ENCODE measurements at places on chromosomes 13 and 19. TPM values are rescaled to one million over a fixed set of nuclear protein-coding genes. Genes with fewer than 3 reads are reported as not detected.
A peak's percentile ranks its signal among the peaks of the same experiment; 100 is the strongest.

The TMIGD2 gene
- not detected for total RNA-seq

The FBXO27 gene
- total RNA-seq = 13.7 TPM

DNA sequence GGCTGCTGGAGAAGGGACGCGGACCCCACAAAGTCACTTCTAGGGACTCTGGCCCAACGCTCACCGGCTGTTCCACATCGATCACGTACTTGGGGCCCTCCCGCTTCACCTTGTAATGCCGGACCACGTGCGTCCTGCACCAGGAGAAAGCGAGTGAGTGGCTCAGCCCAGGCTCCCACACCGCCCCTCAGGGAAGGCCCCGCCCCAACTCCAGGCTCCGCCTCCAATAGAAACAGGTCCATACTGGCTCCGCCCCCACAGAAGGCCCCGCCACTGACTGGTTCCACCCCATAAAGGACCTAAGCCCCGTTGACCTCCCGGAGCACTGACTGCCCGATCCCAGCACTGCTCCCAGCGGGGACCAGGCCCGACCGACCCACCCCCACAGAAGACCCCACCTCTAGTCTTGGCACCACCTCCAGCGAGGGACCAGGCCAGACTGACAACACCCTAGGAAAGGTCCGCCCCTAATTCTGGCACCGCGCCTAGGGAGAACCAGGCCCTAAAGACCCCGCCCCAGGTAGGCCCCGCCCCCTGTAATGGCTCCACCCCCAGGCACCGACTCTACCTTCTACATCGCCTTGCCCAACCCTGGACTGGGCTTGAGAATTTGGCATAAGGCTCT, 11.3 kb downstream of the STAP2 start:
- H3K36me3 ChIP-seq = no peaks in the 10 kb centered on the region
- peak; percentile 58 for DNase-seq
- no peak overlapping the region for H3K27ac ChIP-seq
- peak overlapping the region; percentile 47 for H3K4me3 ChIP-seq

- peaks cover 5% of the 10 kb centered on the region for H3K4me1 ChIP-seq
- peak overlapping the region; percentile 31 for H3K4me3 ChIP-seq
- no peaks in the 10 kb centered on the region for H3K27me3 ChIP-seq
- DNase-seq = peak; percentile 27
These were observed 11.0 kb downstream of the ZNF835 start for GRCh38 chr19:56660381-56661107.

The CERS1 gene
- total RNA-seq = 3.3 TPM

- no peaks in the 10 kb centered on the region for H3K36me3 ChIP-seq
- H3K4me1 ChIP-seq = no peaks in the 10 kb centered on the region
- no peak overlapping the region for H3K27ac ChIP-seq
- DNase-seq = no peak
- no peak overlapping the region for H3K4me3 ChIP-seq
- no peaks in the 10 kb centered on the region for H3K27me3 ChIP-seq
These were observed 454.3 kb downstream of the PCDH17 start for GRCh38 chr13:58085819-58086218.

- H3K4me3 ChIP-seq = no peak overlapping the region
- peaks cover 20% of the 10 kb centered on the region for H3K27me3 ChIP-seq
- DNase-seq = no peak
- H3K36me3 ChIP-seq = no peaks in the 10 kb centered on the region
- H3K4me1 ChIP-seq = peaks cover 11% of the 10 kb centered on the region
These were observed 3.0 kb downstream of the BEST2 start for GRCh38 chr19:12754465-12755196.

DNA sequence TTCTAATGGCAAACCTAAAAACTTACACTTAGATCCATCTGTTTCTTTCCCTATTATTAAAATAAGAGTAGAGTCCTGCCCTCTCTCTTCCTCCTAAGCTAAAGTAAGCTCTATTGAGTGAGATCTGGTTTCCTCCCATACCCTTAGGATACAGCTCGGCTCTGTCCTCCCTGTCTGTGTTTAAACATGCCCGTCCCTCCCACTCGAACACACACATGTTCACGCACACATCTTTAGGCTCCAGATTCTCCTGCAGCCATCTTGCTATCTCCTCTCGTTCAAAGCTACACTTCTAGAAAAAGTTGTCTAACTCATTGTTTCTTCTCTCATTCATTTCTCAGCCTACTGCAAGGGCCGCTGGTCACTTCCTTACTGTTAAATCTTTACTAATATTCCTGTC, 15.1 kb upstream of the CEBPG start:
- H3K27ac ChIP-seq = no peak overlapping the region
- H3K4me1 ChIP-seq = no peaks in the 10 kb centered on the region
- DNase-seq = no peak
- H3K36me3 ChIP-seq = no peaks in the 10 kb centered on the region
- H3K27me3 ChIP-seq = peaks cover 9% of the 10 kb centered on the region
- H3K4me3 ChIP-seq = no peak overlapping the region

The RUBCNL gene
- total RNA-seq = 0.29 TPM

- peaks cover 23% of the 10 kb centered on the region for H3K36me3 ChIP-seq
- H3K4me3 ChIP-seq = no peak overlapping the region
- no peaks in the 10 kb centered on the region for H3K27me3 ChIP-seq
- DNase-seq = no peak
- H3K27ac ChIP-seq = peak overlapping the region; percentile 71
- no peaks in the 10 kb centered on the region for H3K4me1 ChIP-seq
These were observed 87.6 kb downstream of the CAB39L start for GRCh38 chr13:49356223-49356622.

GRCh38 chr13:104436555-104436954, 1370.3 kb upstream of the SLC10A2 start:
- DNase-seq = no peak
- no peak overlapping the region for H3K27ac ChIP-seq
- H3K4me3 ChIP-seq = no peak overlapping the region
- H3K36me3 ChIP-seq = no peaks in the 10 kb centered on the region

DNA sequence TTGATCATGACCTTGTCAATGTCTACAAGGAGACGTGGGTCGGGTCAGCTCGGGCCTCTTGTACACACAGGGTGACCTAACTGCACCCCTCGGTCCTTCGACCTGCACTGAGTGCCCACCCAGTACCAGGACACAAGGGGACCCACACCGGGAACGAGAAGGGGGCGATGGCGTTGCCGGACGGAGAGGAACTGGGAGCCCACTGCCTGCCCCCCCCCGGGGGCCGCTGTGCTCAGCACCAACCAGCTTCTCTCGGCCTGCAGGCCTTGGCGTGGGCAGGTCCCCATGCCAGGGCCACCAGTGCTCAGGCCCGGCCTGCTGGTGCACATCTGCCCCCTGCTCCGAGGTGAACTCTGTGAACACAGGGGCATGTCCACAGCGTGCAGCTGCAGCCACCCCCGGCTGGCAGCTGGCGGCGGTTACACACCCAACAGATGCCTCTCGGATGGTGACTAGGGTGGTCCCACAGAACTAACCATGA, 14.1 kb downstream of the CFD start:
- H3K4me1 ChIP-seq = no peaks in the 10 kb centered on the region
- no peak for DNase-seq
- H3K27ac ChIP-seq = no peak overlapping the region
- no peak overlapping the region for H3K4me3 ChIP-seq

The BEST2 gene
- not detected for total RNA-seq

- H3K27me3 ChIP-seq = no peaks in the 10 kb centered on the region
- peak overlapping the region; percentile 89 for H3K27ac ChIP-seq
- peaks cover 45% of the 10 kb centered on the region for H3K4me1 ChIP-seq
- H3K4me3 ChIP-seq = peak overlapping the region; percentile 82
These were observed 754 bp upstream of the CHERP start for GRCh38 chr19:16542910-16543472.

The TMEM221 gene
- total RNA-seq = 0.12 TPM

DNA sequence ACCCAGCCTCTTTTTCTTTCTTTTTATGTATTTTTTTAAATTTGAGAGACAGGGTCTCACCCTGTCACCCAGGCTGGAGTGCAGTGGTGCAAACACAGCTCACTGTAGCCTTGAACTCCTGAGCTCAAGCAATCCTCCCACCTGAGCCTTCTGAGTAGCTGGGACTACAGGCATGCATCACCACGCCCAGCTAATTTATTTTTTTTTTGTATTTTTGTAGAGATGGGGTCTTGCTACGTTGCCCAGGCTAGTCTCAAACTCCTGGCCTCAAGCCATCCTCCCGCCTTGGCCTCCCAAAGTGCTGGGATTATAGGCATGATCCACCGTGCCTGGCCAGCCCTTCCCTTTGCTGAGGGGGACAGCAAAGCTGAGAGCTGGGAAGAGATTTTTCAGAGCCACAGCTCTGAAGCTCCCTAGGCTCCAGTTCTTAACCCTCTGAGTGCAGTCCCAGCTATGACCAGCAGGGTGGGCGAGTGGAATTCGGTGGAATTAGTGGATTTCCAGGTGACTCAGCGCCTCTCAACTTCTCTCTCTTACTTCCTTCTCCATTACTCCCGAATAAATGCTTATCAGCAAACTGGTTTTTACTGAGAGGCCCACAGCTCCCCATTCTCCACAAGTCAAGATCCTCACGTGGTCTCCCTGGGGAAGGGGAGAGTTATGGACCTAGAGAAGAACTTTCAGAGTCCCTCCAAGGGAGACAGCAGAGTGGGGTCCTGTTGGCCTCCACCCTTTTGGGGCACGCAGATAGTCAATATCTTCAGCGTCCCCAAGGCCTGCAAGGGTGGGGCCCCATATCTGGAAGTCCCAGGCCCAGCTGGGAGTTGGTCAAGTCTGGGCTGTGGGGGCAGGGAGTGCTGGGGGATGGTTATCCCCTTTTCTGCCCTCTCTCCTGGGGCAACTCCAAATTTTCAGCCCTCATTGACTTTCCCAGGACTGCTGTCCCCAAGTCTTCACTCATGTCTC, 1.2 kb downstream of the BLVRB start:
- peak overlapping the region; percentile 72 for H3K27ac ChIP-seq
- DNase-seq = peak; percentile 86
- peaks cover 16% of the 10 kb centered on the region for H3K4me1 ChIP-seq
- H3K4me3 ChIP-seq = peak overlapping the region; percentile 71

The NUCB1 gene
- total RNA-seq = 252 TPM

DNA sequence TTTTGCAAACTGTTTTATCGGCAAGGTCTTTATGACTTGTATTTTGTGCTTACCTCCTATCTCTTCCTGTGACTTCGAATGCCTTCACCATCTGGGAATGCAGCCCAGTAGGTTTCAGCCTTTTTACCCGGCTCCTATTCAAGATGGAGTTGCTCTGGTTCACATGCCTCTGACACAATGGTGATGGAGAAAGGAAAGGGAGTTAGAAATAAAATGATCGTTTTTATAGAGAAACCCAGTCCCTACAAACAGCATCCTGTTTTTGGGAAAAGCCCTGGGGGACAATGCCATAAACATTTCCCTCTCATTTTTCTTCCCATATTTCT, 27.5 kb upstream of the SLC46A3 start:
- no peaks in the 10 kb centered on the region for H3K36me3 ChIP-seq
- H3K27ac ChIP-seq = no peak overlapping the region
- no peak for DNase-seq
- H3K27me3 ChIP-seq = no peaks in the 10 kb centered on the region

GRCh38 chr13:75196147-75196837, 285.7 kb downstream of the TBC1D4 start:
- DNase-seq = no peak
- peaks cover 45% of the 10 kb centered on the region for H3K4me1 ChIP-seq
- no peak overlapping the region for H3K4me3 ChIP-seq
- H3K27me3 ChIP-seq = no peaks in the 10 kb centered on the region
- no peaks in the 10 kb centered on the region for H3K36me3 ChIP-seq

DNA sequence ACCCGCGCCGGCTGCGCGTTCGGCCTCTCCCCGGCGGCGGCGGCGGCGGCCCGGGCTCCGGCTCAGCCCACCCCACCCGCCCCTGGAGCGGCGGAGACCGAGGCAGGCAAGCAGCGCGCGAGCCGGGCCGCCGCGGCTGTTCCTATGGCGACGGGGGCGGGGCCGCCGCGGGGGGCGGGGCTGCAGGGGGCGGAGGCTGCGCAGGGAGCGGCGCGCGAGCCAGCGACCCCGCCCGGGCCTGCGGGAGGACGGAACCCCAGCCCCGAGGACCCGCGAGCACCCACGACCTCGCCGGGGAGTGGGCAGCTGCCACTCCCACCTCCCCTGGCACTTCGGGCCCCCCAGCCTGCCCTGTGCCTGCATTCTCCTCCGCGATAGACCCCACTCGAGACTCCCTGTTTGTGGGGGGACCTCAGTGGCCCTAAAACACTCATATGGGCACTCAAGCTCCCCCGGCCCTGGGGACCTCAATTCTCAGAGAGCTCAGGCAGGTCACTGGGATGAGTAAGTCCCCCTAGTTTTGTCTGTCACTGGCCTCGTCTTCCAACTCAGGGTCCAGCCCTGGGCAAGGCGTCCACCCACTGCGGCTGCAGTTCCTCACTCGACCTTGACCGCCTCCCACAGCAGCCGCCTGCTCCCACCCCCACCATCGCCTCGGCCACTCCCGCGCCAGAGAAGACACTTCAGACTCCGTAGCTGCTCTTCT, at the start of gene CTXN1:
TSS of gene CTXN1 (minus strand) at position 115 of the 706 bp plus-strand sequence. CDS start 597 bp downstream, outside the sequence.
- peak within 1 kb of the TSS; percentile 40 for H3K4me3 ChIP-seq
- no peak within 1 kb of the TSS for H3K27ac ChIP-seq
- no peaks in the 10 kb centered on the region for H3K27me3 ChIP-seq
- no peaks in the 10 kb centered on the region for H3K36me3 ChIP-seq
- peaks cover 53% of the 10 kb centered on the region for H3K4me1 ChIP-seq
- DNase-seq = no peak
